ENCODE measurements at places on chromosomes 2 and 18.

DNA sequence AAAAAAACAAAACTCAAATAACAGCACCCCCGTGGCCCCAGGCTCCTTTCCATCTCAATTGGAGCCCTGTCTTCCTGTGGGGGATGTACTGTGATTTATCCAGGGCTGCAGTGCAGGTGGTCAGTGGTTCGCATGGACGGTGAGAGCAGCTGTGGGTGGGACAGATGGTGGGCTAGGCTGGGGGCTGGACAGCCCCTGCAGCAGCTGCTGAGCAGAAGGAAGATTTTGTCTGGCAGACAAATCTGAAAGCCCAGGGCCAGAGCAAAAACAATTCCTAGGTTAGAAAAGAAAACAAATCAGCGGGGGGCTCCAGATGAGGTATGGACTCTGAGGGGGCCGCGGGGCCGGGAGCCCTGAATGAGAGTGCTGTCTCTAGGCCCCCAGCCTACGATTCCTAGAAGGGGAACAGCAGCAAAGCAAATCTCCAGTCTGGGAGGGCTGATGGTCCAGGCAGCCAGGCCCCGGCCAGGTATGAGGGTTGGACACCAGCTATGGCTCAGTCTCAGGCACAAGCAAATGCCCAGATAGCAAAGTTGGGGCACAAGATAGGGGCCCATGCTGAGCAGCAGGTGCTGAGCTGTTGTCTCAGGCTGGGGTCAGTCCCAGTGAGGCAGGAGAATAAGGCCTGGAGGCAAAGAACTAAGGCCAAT, 45.4 kb downstream of the SOWAHC start:
- no peak for DNase-seq

DNA sequence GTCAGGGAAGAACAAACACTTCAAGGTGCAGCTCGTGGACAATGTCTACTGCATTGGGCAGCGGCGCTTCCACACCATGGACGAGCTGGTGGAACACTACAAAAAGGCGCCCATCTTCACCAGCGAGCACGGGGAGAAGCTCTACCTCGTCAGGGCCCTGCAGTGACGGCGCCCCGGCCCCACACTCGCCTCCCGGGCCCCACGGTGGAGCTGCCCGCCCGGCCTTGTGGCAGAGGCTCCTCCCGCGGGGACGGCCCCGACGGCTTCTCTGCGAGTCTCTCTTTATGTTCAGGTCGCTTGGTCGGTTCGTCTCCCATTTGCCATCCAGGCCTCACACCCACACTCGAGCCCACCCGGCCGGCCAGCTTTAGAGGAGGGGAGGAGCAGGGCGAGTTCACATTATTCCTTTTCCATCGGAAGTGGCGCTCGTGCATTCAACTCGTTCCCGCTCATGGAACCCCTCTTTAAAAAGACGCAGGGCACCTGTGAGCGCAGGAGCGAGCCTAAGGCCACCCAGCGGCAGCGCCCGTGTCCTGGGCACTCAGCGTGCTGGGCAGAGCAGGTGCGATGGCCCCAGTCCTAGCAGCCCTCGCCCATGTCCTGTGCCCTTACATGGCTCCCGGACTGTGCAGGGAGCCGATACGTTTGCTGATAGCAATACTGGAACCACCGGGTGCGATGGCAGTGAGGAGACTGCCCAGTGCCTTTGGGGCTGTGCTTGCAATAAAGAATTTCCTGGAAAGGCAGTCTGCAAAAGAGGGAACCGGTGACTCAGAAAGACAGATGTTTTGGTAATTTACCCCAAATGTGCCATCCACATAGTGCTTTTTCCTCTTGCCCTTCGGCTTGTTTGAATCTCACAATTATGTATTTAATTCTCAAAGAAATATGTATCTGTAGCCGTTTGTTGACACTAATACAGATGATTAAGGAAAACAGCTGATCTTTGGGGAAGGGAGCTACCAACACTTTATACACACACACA, 148.6 kb downstream of the NCK2 start:
- no peak for DNase-seq

DNA sequence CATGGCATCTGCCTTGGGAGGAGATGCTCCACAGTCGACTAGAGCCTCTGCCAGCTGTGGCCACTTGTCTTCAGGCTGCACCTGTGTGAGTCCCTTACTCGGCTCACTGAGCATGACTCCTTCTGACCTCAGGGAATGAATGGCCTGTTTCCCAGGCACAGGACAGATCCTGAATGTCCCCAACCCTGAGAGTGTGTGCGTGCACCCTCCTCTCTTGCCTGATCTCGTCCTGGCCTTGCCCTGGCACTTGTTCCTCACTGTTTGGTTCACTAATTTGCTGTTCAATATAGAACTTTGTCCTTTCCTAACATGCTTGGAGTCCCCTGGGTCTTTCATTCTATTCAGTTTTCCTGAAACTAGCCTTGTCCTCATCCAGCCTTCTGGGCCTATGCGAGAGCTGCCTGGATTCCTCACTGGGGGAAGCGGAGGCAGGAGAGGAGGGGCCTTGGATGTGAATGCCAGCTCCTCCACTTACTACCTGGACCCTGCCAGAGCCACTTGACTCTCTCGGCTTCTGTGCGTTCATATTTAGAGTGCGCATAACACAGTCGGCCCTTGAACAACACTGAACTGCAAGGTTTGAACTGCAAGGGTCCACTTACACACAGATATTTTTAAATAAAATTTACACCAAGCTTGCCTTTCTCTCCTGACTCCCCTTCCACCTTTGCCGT, 184.8 kb downstream of the ACKR3 start:
- DNase-seq: no peak

DNA sequence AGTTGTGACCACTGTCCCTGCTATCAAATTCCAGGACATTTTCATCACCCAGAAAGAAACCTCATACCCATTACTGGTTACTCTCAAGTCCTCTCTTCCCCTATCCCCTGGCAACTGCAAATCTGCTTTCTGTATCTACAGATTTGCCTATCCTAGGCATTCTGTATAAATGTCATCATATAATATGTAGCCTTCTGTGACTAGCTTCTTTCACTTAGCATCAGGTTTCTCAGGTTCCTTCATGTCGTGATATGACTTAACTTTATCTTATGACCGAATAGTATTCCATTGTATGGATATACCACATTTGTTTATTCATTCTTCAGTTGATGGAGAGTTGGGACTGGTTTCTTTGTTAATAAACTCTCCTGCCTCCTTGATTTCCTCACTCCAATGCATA, 60.5 kb downstream of the PMAIP1 start:
- DNase-seq: no peak

DNA sequence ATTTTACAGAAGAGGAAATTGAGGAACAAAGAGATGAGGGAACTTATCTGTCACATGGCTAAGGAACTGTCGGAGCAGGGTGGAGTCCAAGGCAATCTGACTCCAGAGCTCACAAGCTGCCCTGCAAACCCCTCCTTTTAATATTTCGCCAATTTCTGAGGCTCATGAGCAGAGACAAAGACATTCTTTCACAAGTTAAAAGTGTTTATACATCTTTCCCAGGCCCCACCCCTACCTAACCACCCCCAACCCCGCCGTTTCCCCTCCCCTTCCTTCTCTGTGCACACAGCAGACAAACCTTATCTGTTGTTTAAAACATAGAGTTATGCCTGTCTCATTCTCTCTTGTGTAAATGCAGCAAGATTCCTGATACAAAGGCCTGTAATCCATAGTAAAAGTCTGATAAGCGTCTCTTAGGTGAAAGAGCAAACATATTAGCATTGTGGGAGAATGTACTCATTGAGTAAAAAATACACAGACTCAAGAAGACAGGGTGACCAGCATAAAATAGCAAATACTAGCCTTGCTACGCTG, 44.3 kb downstream of the EPHA4 start:
- no peak for DNase-seq

DNA sequence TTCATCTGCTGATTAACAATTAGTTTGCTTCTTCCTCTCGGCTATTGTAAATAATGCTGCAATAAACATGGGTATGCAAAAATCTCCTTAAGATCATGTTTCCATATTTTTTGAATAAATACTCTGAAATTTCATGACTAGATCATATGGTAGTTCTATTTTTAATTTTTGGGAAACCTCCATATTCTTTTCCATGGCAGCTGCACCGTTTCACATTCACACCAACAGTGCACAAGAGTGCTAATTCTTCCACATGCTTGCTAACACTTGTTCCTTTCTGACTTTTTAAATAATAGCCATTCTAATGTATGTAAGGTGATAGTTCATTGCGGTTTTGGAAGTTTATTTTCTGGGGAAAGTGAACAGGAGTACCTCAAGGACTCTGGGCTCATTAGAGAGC, 52.6 kb upstream of the TACR1 start:
- no peak for DNase-seq

DNA sequence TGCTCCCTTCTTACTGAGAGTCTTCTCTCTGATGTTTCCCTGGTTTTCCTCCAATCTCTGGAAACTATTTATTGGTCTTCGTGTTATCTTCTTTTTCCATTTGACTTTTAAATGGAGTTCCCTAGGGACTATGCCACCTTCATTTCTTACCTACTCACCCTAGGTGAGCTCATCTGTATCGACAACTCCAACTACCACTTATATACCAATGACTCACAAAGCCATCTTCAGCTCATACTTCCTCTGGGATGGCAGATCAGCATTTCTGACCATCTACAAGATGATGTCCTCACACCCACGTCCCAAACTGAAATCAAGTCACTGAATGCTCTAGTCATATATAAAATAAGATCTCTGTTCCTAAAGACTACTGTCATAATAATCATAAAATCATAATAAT, 40.6 kb downstream of the CFAP210 start:
- DNase-seq: no peak

- DNase-seq: no peak
Measured at GRCh38 chr2:100106460-100106859, 35.9 kb downstream of the AFF3 start.

DNA sequence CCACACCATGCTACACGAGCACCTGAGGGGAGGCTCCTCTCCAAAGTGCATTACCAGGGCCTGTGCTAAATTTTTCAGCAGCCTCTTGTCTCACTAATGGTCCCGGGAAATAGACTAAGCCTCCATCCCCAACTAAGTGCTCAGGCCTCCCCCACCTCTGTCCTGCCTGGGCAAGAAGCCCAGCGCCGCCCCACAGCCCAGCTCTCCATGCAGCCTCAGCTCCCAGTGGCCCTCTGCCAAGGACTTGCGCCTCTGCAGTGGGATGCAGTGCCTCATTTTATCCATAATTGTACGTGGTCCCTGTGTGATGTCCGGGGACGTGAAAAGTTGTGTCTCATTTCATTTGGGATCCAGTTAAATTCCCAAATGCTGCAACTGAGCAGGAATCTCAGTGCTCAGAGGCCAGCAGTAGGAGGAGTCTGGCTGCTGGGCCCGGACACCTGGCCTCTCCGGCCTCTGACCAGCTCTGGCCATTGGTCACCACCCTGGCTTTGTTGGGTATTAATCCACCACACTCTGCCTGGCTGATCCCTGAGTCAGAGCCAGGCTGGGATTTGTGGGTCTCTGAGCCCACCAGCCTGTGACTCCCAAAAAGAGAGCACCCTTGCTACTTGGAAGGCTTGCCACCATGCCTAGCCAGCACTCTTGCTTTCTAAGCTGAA, 11.4 kb upstream of the STEAP3 start:
- no peak for DNase-seq

- DNase-seq: no peak
Measured at GRCh38 chr2:205014201-205014600, 468.9 kb downstream of the PARD3B start.

- no peak for DNase-seq
Measured at GRCh38 chr2:237682151-237682550, 54.8 kb downstream of the LRRFIP1 start.

GRCh38 chr2:64262071-64262470, 117.9 kb upstream of the PELI1 start:
- no peak for DNase-seq

- no peak for DNase-seq
Measured at GRCh38 chr18:34399892-34400291, 175.2 kb upstream of the NOL4 start.

DNA sequence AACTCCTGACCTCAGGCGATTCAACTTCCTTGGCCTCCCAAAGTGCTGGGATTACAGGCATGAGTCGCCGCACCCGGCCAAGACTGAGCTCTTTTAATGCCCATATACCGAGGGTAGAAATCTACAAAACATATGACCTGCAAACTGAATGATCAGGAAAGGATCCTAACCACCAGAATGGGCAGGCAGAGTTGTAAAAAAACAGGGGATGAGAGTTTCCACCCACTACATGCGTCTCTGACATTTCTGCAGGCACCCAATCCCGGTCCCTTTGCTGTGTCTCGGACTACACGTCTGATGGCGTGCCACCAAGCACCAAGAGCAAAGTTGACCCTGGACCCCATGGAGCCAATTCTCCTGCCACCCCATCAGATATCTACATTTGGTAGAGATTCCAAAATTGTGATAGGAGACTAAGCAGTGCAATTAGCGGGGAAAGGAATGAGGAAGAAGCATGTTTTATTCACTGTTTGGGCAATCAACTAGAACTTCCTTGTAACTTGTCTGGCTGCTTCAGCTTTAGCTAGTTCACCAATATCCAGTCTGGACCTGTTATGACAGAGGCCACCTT, 74.1 kb downstream of the ATP8B1 start:
- no peak for DNase-seq

GRCh38 chr2:202141329-202141947, 68.4 kb downstream of the KIAA2012 start:
- DNase-seq: no peak

- no peak for DNase-seq
Measured at GRCh38 chr2:28300485-28301341, 91.9 kb upstream of the FOSL2 start.

DNA sequence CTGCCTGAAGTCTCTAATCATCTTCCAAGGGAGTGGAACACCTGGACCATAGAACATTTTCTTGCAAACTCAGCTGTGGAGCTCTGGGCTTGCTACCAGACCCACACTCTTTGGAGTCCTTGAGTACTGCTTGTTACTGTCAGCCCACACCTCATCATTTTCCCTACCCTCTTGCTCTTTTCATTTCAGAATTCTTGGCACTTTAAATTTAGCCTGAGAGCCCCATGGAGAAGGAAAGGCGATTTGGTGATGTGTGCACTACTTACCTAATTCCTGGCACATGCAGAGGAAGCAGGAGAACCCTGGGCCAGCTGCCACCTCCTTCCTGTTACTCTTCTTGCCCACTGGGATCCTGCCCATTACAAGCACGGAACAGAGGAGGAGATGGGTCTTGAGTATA, 31.7 kb downstream of the TMEM178A start:
- no peak for DNase-seq

- no peak for DNase-seq
Measured at GRCh38 chr2:114488841-114489530, 46.5 kb downstream of the DPP10 start.

All from activated T-helper 1 cell treated with anti-CD3 and anti-CD28 coated beads, Interleukin-2, amount 50 U/mL, for 16 hours (primary cell).